ENCODE measurements at places on chromosomes 6 and 20.
A peak's percentile ranks its signal among the peaks of the same experiment; 100 is the strongest.

DNA sequence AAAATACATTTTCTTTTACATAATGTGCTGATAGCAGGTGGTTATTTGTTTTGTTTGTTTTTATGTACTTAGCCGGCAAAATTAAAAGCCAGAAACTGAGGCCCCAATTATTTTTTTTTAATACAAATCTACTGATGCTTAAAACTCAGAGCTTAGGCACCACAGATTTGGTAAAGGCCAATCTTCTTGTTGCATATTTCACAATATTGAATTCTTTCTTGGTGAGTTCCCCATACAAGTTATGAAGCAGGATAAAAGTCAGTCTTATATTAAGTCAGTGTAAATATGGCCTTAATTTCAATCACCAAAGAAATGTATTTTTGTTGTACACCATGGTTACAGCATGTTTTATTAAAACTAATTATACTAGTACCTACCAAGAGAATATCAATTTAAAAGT, 16.3 kb upstream of the ZDHHC14 start:
- no peak for DNase-seq

DNA sequence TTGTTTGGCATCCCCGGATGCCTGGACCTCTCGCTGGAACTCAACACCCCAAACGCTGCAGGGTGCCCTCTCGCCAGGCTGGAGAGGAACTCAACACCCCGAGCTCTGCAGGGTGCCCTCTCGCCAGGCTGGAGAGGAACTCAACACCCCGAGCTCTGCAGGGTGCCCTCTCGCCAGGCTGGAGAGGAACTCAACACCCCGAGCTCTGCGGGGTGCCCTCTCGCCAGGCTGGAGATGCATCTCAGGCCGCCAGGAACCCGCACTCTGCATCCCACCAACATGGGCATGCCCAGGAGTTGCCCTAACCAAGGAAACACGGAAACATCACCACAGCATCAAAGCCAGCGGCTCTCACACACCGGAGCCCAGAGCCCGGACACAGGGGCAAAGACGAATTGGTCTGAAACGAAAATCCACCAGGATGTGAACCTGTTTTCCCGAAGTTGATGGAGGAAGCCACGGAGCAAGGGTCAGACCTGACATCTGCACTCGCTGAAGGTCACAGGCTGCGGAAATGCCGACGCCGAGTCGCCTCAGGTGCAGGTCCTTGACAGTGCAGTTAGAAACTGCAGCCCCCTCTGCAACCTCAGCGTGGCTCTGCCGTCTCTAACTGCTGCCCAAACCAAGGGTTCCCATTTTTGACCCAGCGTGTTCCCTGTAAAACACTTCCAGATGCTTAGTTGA, 37.5 kb downstream of the DLL1 start:
- no peak for DNase-seq

- no peak for DNase-seq
These were observed 48.2 kb upstream of the JAG1 start for GRCh38 chr20:10721976-10722375.

DNA sequence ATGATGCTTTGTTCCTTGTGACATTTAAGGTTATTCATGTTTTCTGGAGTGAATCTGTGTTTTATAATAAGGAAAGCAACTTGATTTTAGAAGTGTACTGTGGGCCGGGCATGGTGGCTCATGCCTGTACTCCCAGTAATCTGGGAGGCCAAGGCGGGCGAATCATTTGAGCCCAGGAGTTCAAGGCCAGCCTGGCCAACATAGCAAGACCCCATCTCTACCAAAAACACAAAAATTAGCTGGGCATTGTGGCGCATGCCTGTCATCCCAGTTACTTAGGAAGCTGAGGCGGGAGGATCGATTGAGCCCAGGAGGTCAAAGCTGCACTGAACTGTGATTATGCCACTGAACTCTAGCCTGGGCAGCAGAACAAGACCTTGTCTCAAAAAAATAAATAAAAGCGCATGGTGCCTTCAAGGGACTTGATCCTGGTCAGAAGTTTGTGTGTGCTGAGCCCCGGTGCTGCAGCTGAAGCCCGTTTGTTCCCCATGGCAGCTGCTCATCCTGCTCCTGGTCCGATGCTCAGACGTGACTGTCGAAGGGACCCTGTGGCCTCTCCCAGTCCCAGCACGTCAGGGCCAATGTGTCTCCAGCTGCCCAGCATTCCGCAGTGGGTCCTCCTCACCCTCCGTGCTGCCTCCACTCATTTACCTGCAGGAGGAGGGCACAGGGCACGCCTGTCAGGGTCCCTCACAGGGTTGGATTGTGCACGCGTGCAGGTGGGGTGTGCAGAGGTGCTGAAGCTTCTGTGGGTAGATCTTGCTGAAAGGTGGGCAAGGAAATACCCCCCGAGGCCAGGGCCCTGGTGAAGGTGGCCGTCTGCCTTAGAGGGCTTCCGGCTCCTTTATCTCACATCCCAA, 18.3 kb downstream of the ENTPD6 start:
- DNase-seq: no peak

DNA sequence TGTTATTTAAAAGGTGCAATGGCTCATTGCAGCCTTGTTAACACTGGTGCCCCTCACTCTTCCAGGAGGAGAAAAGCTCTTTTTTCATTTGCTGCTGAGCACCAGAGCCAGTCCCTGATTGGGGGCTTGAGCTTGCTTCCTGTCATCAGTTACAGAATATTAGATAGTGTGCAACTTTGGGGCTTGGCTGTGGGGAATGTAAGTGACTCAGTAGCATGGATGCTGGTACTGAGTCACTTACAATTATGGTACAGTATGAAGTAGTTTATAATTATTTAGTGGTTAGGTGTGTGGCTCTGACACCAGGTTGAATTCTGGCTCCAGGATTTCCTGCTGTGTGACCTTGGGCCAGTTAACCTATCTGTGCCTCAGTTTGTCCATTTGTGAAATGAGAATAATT, 37.6 kb downstream of the ANKS1A start:
- no peak for DNase-seq

DNA sequence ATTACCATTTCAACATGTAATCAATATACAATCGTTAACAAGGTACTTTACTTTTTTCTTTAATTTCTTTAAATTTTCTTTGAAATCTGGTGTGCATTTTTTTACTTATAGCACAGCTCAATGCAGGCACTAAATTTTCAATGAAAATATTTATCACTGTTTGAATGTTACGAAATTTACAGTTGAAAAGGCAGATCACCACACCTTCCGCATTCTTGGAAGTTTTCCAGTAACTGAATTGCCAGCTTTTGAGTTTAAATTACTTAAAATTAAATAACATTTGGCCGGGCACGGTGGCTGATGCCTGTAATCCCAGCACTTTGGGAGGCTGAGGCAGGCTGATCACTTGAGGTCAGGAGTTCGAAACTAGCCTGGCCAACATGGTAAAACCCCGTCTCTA, 309.9 kb downstream of the BMP7 start:
- DNase-seq: no peak

DNA sequence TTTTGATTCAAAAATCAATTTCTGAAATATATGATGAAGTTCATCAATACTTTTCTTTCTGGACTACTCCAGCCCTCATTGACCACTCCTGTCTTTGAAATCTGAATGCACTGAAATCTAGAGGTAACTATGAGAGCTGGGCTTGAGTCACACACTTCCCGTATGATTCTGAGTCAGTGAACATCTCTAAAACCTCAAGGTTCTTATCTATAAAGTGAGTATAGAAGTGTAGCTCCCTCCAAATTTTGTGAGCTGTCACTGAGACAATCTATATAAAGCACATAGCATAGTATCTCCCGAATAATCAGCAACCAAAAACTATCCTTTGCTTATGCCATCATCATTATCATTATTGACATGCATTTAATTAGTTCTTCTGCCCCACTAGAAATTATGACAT, 182.4 kb downstream of the TSHZ2 start:
- peak; percentile 27 for DNase-seq
